SJSA1 (cell line): ENCODE measurements at places on chromosomes 11 and 22. TPM values are rescaled to one million over a fixed set of nuclear protein-coding genes. Genes with fewer than 3 reads are reported as not detected.
A peak's percentile ranks its signal among the peaks of the same experiment; 100 is the strongest.

DNA sequence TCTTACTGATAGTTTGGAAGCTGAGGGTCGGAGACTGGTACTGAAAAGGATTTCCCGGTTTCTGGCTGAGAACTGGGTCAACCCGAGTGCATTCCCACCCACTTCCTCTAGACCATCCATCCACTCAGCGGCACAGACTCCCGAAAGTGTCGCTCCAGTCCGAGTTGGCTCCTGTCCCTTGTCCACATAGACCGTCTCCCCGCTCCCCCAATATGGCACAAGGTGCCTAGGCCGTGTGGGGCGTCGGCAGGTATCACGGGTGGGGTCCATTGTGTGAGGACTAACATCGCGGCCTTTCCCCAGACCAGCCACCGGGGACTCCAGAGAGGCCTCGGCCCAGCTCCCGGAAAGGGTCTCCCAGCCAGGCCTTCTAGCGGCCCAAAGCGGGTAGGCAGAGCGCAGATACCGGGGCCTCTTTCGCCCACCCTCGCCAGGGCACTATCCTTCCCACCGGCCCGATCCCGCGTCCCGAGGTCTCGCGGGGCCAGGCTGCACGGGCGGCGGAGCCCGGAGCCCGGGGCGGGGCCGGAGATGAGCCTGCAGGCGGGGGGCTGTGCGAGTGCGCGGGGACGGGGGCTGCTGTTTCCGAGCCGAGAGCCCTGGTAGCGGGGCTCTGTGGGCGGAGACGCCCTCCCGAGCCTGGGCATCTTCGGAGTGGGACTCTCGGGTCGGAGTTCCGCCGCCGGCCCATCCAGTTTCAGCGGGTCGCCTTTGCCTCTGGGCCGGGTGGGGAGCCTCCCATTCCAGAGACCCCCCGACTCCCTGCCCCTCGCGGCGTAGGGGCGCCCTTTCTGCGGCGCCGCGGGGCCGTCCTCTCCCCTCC, 21.1 kb downstream of the SERPINH1 start:
- peak; percentile 66 for DNase-seq

DNA sequence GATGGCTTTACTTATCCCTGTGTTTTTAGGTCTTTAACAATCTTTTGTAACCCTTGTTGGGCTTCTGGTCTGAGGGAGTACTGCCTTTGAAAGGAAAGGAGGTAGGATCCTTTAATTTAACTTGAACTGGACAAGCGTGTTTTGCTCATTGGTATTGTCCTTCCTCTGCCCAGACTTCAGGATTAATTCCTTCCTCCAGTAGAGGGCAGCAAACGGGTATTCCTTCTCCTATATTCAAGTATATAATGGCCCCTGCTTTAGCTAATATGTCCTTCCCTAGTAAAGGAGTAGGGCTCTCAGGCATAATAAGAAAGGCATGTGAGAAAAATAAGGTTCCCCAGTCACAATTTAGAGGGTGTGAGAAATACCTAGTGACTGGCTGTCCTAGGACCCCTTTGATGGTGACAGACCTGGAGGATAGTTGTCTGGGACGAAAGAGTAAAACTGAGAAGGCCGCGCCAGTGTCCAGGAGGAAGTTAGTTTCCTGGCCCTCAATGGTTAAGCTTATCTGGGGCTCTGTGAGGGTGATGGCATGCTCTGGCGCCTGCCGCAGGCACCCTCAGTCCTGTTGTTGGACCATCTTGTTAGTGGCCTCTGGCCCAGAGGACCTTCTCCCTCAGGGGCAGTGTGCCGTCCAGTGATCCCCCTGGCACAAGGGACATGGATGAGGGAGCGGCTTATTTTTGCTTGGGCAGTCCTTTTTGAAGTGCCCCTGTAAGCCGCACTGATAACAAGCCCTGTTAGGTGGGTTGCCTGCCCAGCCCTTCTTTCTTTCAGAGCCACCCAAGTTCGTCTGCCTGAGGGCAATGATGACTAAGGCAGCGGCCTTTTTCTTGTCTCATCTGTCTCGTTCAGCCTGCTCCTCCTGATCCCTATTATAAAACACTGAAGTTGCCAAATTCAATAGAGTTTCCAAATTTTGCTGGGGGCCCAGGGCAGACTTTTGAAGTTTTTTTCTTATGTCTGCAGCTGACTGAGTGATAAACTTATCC, 51.8 kb downstream of the C11orf71 start:
- DNase-seq = peak; percentile 72

- DNase-seq = no peak
Measured at GRCh38 chr22:48622891-48623545, 1204.7 kb downstream of the BRD1 start.

DNA sequence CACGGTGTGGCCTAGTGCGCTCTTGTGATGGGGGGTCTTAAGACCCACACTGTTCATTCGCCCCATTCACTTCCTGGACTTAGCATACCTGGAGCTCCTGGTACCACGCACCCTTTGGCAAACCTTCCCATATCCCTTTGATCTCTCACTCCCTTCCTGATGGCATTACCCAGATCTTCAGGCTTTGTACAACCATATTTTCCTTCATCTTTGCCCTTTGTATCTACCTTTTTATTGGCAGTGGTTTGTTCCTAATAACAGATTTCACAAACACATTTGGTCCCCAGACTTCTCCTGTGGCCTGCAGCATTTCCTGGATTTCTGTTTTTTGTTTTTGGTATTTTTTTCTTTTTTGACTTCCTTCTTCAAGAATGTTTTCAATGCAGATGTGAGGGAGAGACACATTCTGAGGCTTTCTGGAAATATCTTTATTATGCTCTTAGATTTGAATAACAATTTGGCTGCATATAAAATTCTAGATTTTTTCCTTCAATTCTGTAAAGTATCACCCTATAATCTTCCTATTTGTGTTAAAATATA, 16.1 kb upstream of the IFITM3 start:
- DNase-seq = no peak

GRCh38 chr22:39381930-39382329, 17.6 kb upstream of the TAB1 start:
- DNase-seq = no peak

- DNase-seq = no peak
Measured at GRCh38 chr22:47240116-47240515, 477.7 kb downstream of the TBC1D22A start.

- no peak for DNase-seq
Measured at GRCh38 chr11:95567685-95568084, 221.9 kb downstream of the FAM76B start.

Gene MMP7
- total RNA-seq = 0.34 TPM in 1 of 2 replicates, not detected in the other

Gene H19
- total RNA-seq = not detected in 2 replicates

Gene CRYBB2
- total RNA-seq = 0.21 TPM in 1 of 2 replicates, not detected in the other

Gene TRIM51
- total RNA-seq = not detected in 2 replicates

Gene PAFAH1B2
- 65.8 and 79.8 TPM in 2 replicates for total RNA-seq

Gene APOL5
- total RNA-seq = not detected in 2 replicates

Gene CARD16
- total RNA-seq = 36.7 and 123 TPM in 2 replicates

Gene PYGM
- 0.45 TPM in 1 of 2 replicates, not detected in the other for total RNA-seq

GRCh38 chr11:15748741-15749140, 607.6 kb downstream of the SOX6 start:
- no peak for DNase-seq

Gene CASP12
- not detected in 2 replicates for total RNA-seq

- no peak for DNase-seq
Measured at GRCh38 chr22:28406246-28406645, 273.4 kb downstream of the TTC28 start.

DNA sequence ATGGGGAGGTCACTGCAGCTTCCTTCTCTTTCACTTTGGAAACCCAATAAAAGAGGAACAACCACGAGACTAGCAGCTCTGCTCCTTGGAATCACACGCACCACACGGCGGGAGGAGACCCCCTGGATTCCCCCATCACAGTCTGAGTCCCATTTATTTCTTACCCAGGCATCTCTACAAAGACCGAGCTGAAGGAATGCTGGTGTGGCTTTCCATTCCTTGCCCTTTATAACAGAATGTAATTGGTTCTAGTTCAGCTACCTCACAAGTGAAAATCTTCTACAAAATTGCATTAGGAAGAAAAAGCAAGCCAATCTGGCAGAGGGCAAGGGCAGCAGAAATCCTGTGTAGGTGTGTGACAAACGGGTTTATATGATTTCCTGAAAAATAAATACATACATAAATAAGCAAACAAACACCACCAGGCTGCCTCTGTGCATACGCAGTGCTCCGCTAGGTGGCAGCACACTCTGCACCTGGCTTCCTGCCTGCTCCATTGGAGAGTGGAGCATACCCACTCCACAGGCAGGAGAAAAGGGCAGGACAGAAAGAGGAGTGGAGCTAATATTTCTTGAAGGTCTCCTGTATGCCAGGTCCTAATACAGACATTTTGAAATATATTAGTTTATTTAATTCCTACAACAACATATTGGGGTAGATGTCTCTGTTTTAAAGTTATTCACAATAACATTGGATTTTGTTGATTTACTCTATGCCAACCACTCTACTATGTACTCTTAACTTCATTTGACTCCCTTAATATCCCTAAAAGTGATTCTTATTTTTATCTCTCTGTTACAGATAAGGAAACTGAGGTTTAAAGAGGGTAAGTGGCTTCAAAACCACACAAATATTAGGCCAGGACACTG, 673.1 kb downstream of the KCNA4 start:
- DNase-seq = peak; percentile 48

Gene SCGB1C1
- total RNA-seq = not detected in 2 replicates

GRCh38 chr11:128235426-128235825, 351.9 kb downstream of the ETS1 start:
- DNase-seq = no peak

Gene PNPLA3
- 2.9 and 14.1 TPM in 2 replicates for total RNA-seq

- no peak for DNase-seq
Measured at GRCh38 chr11:6931146-6931713, 5.0 kb downstream of the ZNF215 start.

Gene PTPRCAP
- 0.37 TPM in 1 of 2 replicates, not detected in the other for total RNA-seq

GRCh38 chr11:111514216-111515031, at the start of gene HOATZ:
HOATZ (plus strand) TSS chr11:111514778; CDS start chr11:111514785, 7 bp downstream.
- DNase-seq = no peak

DNA sequence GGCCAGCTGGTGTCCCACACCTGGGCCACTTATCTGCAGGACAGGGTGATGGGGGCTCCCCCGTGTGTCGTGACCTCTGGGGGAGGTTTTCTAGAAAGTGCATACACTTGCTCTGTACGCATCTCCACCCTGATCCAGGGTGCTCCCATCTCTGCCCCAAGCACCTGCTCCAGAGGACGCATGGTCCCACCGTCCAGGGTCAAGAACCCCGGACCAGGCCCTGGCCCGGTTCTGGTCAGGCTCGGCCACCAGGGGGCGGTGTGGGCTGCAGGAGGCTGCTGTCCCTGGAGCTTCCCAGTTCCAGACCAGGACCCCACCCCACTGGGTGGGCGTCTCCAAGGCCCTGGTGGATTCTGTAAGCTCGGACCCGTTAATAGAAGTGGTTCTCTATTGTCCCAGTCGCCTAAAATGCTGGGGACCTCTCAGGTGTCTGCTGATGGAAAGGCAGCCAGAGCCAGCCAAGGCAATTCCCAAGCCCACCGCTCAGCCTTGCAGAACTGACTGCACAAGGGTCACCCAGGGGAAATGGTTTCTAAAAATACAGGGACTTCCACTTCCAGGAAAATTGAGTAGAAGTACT, 34.7 kb upstream of the SEPTIN5 start:
- no peak for DNase-seq

DNA sequence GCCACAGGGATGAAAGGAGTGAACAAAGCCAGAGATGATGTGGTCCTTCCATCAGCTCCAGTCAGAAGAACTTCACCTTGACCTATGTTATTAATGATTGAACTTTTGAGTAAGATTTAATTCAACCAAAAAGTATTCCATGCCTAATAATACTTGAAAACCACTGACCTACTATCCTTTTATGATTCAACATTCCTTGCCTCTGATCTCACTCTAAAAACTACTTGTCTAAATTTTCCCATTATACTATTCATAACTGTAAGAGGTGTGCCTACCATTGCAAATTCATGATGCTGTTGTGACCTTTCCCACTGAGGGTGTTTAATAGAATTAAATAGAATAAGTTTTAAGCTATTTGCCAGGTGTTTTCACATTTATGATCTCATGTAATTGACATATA, 164.7 kb upstream of the GUCY1A2 start:
- DNase-seq = no peak

Gene MICAL3
- total RNA-seq = 13.5 and 23.5 TPM in 2 replicates

GRCh38 chr11:112012874-112013273, 12.3 kb upstream of the DLAT start:
- DNase-seq = no peak

DNA sequence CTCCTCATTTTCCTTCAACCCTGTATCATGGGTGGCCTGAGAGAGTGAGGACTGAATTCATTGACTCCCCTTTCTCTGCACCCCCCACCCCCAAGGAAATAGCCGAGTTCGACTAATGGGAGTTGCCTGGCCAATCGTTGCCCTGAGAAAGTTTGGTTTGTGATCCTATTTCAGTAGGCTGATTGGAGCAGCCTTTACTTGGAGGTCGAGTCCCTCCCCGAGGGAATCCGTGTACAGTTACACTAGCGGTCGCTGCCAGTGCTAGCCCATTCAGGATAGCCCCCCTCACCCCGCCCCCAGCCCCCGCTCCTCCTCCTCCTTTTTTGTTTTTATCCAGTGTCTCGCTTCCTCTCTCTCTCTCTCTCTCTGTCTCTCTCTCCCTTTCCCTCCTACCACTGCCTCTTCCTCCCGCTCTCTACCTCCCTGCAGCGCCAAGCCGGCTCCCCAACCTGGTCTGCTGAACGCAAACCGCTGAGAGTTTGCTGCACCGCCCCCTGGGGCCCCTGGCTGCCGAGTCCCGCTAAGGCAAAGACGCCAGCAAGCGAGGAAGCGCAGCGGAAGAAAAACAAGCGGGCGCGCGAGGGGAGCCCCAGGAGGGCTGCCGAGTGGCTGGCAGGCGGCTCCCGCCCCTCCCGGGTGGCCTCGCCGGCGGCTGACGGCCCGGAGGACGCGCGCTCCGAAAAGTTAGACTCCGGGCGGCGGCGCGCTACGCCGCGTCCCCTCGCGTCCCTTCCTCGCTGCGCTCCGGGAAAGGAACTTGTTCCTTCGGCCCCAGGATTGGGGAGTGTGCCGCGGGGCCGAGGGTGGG, at the start of gene GRAMD1B:
Gene GRAMD1B, plus strand, starts transcription at position 357 of the 808 bp plus-strand sequence. CDS start 524 bp downstream, outside the sequence.
- DNase-seq = peak; percentile 6

DNA sequence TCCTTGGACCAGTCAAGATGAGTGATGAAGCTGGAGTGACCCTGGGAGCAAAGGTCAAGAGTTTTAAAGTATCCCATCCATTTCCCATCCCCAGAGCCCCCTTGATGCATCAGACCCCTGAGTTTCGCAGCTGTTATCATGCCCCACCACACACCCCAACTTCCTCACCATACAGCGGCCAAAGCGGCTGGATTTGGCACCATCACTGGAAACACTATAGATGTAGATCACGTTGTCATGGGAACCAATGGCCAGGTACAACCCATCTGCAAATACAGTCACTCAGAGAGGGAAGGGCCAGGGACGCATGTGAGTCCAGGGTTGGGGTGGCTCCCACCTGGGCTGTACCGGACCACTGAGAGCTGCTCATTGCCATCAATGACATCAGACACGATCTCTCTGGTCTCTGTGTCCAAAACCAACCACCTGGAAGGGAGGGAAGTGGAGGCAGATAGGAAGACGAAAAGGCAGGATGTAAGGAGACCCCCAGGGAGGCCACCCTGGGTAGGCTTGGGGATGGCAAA, 2.2 kb upstream of the MTA2 start:
- no peak for DNase-seq

DNA sequence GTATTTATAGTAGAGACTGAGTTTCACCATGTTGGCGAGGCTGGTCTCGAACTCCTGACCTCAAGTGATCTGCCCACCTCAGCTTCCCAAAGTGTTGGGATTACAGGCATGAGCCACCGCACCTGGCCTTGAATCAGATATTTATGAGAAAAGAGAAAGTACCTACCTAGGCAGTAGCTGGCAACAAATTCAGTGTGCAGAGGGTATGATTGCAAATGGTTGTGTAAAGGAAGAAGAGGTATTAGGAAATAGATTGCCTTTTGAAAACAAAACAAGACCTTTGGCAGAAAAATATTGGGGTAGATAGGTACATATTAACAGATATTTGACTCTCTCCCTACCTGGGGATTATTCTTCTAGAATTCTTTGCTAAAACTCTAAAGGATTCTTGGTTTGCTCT, 38.5 kb upstream of the LIN7C start:
- DNase-seq = no peak

Gene DGCR2
- total RNA-seq = 51.1 and 62.2 TPM in 2 replicates
